ENCODE measurements at places on chromosomes 1 and 21.

DNA sequence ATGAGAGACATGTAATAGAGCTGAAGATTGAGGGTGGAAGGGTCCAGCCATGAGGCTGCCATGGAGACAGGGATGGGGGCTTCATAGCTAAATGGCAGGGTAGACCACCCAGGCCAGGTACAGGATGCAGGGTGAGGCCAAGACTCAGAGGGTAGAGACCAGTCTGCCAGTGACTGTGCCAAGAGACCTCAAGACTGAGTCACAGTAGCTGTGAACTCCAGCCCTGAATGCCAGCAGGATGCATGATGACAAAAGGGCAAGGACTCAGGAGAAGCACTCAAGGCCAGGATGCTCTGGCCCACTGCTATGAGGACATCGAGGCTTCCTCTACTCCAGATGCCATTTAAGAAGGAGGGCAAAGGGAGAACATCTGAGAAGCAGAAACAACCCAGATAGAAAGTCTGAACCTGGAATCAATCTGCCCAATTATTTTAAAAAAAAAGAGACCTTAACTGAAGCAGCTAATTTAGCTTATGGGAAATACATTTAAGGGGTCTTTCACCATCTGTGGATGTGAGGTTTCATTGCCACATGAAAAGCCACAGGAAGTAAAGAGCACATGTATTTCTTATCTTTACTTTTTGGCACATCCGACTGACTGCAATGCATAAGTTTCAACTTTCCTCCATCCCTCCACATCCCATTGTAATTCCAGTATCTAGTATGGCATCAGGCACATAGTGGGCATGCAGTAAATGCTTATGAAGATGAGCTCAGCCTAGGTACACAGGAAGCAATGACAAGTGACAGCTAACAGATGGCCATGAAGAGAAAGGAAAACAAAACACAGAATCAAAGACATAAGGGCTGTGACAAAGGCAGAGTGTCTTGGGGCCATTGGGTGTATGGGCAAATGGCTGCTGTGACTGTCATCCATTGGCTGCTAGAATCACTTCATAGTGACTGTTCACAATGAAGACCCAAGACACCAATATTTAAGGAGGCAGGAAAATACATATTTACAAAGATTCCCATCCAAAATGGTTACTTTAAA, 40.2 kb downstream of the SUSD4 start:
- no peak for DNase-seq

- no peak for DNase-seq
These were observed 100.4 kb downstream of the FAF1 start for GRCh38 chr1:50859657-50860056.

DNA sequence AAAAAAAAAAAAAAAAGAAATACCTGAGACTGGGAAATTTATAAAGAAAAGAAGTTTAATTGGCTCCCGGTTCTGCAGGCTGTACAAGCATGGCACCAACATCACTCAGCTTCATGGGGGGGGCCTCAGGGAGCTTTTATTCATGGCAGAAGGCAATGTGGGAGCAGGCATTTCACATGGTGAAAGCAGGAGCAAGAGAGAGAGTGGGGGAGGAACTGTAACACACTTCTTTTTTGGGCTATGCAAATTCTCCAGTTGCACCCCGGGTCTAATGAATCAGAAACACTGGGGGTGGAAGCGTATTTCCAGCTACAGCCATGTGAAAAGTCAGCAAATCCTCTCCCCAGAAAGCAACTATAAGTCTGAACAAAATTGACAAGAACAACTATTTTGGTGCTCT, 11.8 kb upstream of the SOD1 start:
- no peak for DNase-seq

DNA sequence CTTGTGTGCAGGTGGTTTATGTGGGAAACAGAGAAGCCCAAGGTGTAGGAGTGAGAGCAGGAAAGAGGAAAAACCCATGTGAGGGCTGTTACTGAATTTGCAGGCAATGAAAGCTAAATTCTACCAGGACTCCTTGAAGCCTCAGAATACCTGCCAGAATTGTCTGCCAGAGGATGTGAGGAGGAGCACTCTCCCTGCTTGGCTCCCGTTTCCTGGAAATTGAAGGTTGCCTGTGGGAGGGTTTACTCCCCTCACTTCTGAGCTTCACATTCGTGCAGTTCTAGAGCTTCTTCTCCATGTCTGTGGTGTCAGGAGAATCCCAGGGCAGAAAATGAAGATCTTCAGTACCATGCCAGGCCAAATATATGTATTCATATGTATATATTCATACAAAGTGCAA, 220.8 kb upstream of the ZP4 start:
- no peak for DNase-seq

GRCh38 chr1:109657970-109658369, 2.1 kb downstream of the GSTM4 start:
- no peak for DNase-seq

DNA sequence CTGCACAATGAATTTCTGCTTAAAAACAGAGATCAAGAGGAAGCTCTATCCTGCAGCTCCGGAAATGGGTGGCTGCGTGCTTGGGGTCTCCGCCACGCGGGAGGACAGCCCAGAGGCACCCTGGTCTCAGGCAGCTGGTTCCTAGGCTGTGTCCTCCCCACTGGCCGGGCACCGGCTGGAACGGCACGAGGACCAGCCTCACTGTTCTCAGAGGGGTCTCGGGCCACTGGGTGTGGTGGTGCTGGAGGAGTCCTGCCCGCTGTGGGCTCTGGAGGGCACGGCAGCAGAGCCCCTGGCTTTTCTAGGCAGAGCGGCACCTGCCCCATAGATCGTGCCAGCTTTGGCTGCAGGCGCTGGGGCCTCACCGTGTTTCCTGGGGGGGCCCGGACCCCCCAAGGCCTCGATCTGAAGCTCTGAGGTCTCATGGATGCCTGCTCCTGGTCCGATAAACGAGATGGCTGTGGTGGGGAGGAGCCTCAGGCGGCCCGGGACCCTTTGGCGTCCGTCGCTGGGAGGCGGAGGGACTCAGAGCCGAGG, 8.2 kb upstream of the RNF223 start:
- no peak for DNase-seq

- DNase-seq, result no peak
These were observed 10.2 kb upstream of the CACHD1 start for GRCh38 chr1:64459743-64460142.

GRCh38 chr1:40020447-40021085, 20.0 kb upstream of the CAP1 start:
- no peak for DNase-seq

GRCh38 chr1:156704930-156705320, 458 bp downstream of the CRABP2 start:
- DNase-seq, result peak; percentile 74

- DNase-seq, result no peak
These were observed 8.8 kb downstream of the SDC3 start for GRCh38 chr1:30899577-30900389.

- DNase-seq, result peak; percentile 85
These were observed 27.8 kb upstream of the CD84 start for GRCh38 chr1:160607011-160607671.

All from T47D (cell line).